Muscle of leg (tissue), 16 donors: ENCODE measurements at places on chromosomes 7 and 10. TPM values are rescaled to one million over a fixed set of nuclear protein-coding genes. Genes with fewer than 3 reads are reported as not detected.

DNA sequence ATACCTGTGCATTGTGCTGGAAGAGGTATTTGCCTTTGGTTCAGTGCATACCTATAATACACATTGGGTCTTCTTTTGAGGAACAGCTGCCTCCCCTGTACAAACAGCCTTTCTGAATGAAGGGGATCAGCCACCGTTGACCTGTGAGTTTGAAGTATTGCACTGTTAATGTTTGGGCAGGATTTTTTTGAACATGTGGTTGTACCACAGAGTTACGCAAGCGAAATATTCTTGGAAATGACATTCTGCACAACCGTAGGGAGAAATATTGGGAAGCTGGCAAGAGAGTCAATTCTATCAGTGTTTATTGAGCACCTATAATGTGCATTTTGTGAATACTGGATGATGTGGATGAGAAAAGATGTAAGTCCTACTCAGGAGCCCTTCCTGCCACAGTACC, 270.6 kb downstream of the AUTS2 start:
- no peak for DNase-seq
- no peaks in the 10 kb centered on the region for H3K27me3 ChIP-seq
- H3K27ac ChIP-seq, result no peak overlapping the region
- no peaks in the 10 kb centered on the region for H3K36me3 ChIP-seq

- no peak overlapping the region for H3K4me3 ChIP-seq
- DNase-seq, result peak; percentile 67
- H3K4me1 ChIP-seq, result no peaks in the 10 kb centered on the region
Observed at GRCh38 chr10:62961951-62962523, 145.9 kb upstream of the EGR2 start.

The SYT15B gene
- 0.27 TPM for total RNA-seq

DNA sequence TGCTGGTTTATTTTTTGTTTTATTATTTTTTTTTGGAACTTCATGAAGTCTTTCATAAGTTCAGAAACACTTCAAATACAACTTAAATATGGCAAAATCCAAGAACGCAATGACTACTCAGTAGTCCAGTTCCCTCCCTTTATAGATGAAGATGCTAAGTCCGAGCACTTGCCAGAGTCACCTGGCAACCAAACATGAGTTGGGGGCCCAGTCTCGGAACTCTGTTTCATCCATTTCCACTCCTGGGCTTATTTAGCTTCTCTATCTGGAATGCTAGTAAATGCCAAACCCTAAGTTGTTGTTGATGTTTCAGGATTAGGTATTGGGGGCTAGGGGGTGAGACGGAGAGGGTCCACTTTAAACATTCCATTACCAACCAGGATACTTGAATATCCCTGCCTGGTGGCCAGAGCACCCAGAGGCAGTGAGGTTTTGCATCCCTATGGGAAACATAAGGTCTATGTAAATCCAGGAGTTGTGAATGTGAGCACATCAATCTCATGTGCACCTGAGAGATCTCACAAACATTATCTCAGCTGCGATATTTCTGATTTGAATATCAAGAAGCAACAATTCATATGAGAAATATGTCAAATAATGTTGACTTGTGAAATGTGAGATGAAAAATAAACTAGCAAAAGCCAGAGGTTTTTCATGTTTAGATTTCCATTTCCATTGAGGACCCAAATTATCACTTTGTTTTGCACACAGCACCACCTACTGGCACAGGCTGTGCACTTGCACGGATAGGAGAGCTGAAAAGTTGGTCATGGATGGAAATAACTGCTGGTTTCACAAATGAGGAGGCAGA, 129.3 kb downstream of the PKD1L1 start:
- no peaks in the 10 kb centered on the region for H3K27me3 ChIP-seq
- H3K36me3 ChIP-seq, result no peaks in the 10 kb centered on the region
- H3K4me1 ChIP-seq, result peaks cover 4% of the 10 kb centered on the region
- DNase-seq, result peak; percentile 90
- H3K27ac ChIP-seq, result peak overlapping the region; percentile 29

- H3K27me3 ChIP-seq, result no peaks in the 10 kb centered on the region
- peaks cover 3% of the 10 kb centered on the region for H3K4me1 ChIP-seq
- H3K36me3 ChIP-seq, result no peaks in the 10 kb centered on the region
- peak; percentile 3 for DNase-seq
- no peak overlapping the region for H3K4me3 ChIP-seq
- H3K27ac ChIP-seq, result no peak overlapping the region
Observed at GRCh38 chr7:7911369-7912123, 57.0 kb upstream of the GLCCI1 start.

DNA sequence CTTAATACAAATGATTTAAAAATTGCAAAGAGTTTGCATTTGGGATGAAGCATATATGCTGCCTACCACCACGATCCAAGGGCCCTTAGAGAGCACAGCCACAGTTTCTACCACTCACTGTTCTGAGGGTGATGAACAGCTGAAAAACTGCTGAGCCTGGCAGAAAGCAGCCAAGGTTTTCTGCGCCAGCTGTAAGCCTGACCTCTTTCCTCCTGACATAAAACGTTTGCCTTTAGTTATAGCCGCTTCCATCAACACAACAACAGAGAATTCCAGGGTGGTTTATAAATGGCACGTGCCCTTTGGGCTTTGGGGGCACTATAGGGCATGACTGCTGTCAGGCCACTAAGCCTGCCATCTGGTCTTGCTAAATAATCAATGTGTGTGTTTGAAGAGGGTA, 222.8 kb downstream of the RELN start:
- no peaks in the 10 kb centered on the region for H3K4me1 ChIP-seq
- H3K27me3 ChIP-seq, result no peaks in the 10 kb centered on the region
- no peaks in the 10 kb centered on the region for H3K36me3 ChIP-seq
- no peak overlapping the region for H3K4me3 ChIP-seq
- DNase-seq, result no peak

The FAM13C gene
- 22.8 TPM for total RNA-seq

- H3K36me3 ChIP-seq, result no peaks in the 10 kb centered on the region
- H3K4me3 ChIP-seq, result no peak overlapping the region
- H3K27ac ChIP-seq, result no peak overlapping the region
- no peak for DNase-seq
Observed at GRCh38 chr10:6405713-6406112, 174.4 kb downstream of the PRKCQ start.

GRCh38 chr7:107836237-107837144, 33.5 kb upstream of the SLC26A3 start:
- H3K27ac ChIP-seq, result no peak overlapping the region
- no peak overlapping the region for H3K4me3 ChIP-seq
- no peaks in the 10 kb centered on the region for H3K27me3 ChIP-seq
- H3K36me3 ChIP-seq, result no peaks in the 10 kb centered on the region
- no peak for DNase-seq

- no peak overlapping the region for H3K4me3 ChIP-seq
- no peaks in the 10 kb centered on the region for H3K36me3 ChIP-seq
- no peaks in the 10 kb centered on the region for H3K27me3 ChIP-seq
- no peak overlapping the region for H3K27ac ChIP-seq
Observed at GRCh38 chr10:51950996-51951555, 251.7 kb upstream of the CSTF2T start.

- no peak overlapping the region for H3K4me3 ChIP-seq
- no peak for DNase-seq
- H3K4me1 ChIP-seq, result no peaks in the 10 kb centered on the region
- no peaks in the 10 kb centered on the region for H3K27me3 ChIP-seq
- H3K36me3 ChIP-seq, result no peaks in the 10 kb centered on the region
Observed at GRCh38 chr7:81285142-81285871, 366.5 kb upstream of the SEMA3C start.

- peaks cover 8% of the 10 kb centered on the region for H3K36me3 ChIP-seq
- no peak overlapping the region for H3K4me3 ChIP-seq
- H3K4me1 ChIP-seq, result no peaks in the 10 kb centered on the region
- no peak for DNase-seq
Observed at GRCh38 chr10:132645630-132646442, 108.2 kb downstream of the INPP5A start.

DNA sequence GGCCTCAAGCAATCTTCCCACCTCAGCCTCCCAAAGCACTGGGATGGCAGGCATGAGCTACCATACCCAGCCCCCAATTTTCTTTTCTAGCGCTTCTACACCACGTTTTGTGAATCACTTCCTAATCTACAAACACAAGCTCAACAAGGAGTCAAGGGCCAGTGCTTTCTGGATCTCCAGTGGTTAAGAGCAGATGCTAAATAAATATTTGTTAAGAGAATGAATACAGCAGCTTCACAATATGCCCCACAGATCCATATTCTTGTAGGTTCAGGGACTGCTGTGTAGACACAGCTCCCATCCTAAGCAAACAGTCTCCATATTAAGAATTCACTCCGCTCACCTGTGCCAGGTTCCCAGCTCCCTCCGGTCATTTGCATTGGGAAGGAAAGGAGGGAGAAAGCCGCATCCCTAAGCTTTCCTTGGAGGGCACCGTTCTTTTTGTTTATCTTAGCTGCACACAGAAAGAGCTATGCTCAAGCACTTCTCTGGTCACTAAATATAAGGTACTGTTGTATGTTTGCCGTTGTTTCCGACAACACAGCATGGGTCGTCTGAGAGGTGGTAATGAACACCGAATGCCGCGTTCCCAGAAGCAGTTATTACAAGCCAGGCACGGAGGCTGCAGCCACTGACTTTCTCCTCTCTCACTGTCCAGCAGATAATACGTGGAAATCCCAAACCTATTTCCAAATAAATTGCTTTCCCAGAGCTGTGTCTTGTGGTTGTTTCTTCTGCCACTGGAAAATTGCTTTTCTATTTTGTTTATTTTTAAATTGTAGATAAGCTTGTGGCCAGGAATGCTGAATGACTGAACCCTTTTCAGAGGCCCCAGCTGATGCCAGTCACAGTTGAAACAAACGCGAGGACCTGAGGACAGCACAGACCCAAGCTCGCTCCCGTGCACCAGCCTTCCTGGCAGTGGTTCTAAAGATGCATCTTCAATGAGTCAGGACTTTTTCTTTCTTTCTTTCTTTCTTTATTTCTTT, 217.1 kb downstream of the PRPF18 start:
- H3K4me3 ChIP-seq, result no peak overlapping the region
- no peaks in the 10 kb centered on the region for H3K27me3 ChIP-seq
- peaks cover 6% of the 10 kb centered on the region for H3K36me3 ChIP-seq
- peaks cover 5% of the 10 kb centered on the region for H3K4me1 ChIP-seq
- no peak for DNase-seq

DNA sequence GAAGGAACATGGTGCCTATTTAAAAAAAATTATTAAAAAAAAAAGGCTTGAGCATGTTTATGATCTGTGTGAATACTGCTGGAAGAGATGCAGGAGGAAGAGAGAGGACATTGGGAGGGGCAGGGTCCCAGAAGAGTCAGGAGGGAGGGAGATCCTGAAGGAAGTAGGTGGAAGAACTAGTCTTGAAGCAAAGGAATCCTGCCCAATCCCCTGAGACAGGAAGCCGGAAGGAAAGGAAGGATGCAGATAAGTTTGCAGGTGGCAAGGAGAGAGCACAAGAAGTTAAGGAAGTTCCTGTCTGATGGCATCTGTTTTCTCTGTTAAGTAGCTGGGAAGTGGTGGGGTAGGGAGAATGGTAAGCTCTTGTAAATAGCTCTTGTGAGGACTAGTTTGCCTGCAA, 318.5 kb downstream of the DOCK4 start:
- no peaks in the 10 kb centered on the region for H3K36me3 ChIP-seq
- H3K27ac ChIP-seq, result no peak overlapping the region
- H3K4me1 ChIP-seq, result no peaks in the 10 kb centered on the region

- no peak overlapping the region for H3K4me3 ChIP-seq
- H3K27ac ChIP-seq, result no peak overlapping the region
- DNase-seq, result no peak
- no peaks in the 10 kb centered on the region for H3K27me3 ChIP-seq
- peaks cover 6% of the 10 kb centered on the region for H3K4me1 ChIP-seq
- H3K36me3 ChIP-seq, result no peaks in the 10 kb centered on the region
Observed at GRCh38 chr10:34430685-34431084, 384.4 kb downstream of the PARD3 start.

GRCh38 chr10:120415709-120416330, 41.2 kb upstream of the PLPP4 start:
- H3K27ac ChIP-seq, result no peak overlapping the region
- H3K4me3 ChIP-seq, result no peak overlapping the region
- no peak for DNase-seq
- no peaks in the 10 kb centered on the region for H3K4me1 ChIP-seq
- H3K36me3 ChIP-seq, result no peaks in the 10 kb centered on the region

GRCh38 chr7:44240983-44241510, 40.3 kb downstream of the YKT6 start:
- DNase-seq, result peak; percentile 81
- peaks cover 11% of the 10 kb centered on the region for H3K4me1 ChIP-seq
- no peaks in the 10 kb centered on the region for H3K27me3 ChIP-seq
- H3K27ac ChIP-seq, result no peak overlapping the region

GRCh38 chr10:92493362-92493761, 80.5 kb downstream of the IDE start:
- no peaks in the 10 kb centered on the region for H3K4me1 ChIP-seq
- no peak for DNase-seq
- no peak overlapping the region for H3K27ac ChIP-seq

The STEAP1 gene
- total RNA-seq, result 5.5 TPM

DNA sequence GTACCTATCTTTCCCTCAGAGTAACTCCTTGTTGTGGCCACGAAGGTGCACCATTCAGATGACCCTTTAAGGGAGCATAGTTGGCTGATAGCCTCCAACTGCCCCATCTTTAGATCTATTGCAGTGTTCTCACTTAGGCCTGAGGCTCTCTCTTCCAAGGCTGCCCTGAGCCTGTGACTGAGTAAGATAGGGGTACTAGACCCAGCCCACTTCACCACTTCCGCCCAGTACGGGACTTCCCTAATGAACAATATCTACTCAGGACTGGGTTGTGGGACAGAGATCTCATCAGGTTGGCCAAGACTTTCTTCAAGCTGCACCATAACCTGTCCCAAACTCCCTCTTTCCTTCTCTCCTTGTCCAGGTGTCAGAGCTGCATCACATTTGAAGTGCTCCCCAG, 5.7 kb upstream of the GNAI1 start:
- H3K36me3 ChIP-seq, result no peaks in the 10 kb centered on the region

DNA sequence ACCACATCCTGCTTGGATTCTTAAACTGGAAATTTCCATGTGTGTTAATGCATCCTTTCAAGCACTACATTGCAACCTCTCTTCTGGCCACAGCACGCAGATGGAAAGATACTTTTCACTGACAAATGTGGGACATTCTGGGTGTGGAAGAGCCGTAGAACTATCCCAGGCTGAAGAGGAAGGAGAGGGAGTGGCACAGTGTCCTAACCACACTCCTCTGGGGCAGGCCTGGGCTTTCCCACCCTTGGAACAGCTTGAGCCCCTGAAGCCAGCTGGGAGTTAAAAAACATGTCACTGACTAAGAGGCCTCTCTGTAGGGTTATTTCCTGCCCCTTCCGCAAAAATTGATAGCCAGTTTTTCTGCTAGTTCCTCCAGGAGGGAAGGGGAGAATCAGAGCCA, 34.0 kb upstream of the DNMBP start:
- no peaks in the 10 kb centered on the region for H3K36me3 ChIP-seq
- H3K27ac ChIP-seq, result peak overlapping the region; percentile 69
- peaks cover 10% of the 10 kb centered on the region for H3K4me1 ChIP-seq
- peak; percentile 54 for DNase-seq
- no peaks in the 10 kb centered on the region for H3K27me3 ChIP-seq
- H3K4me3 ChIP-seq, result no peak overlapping the region

GRCh38 chr7:11742496-11742895, 89.5 kb downstream of the THSD7A start:
- H3K27me3 ChIP-seq, result no peaks in the 10 kb centered on the region
- peak; percentile 5 for DNase-seq
- H3K4me1 ChIP-seq, result no peaks in the 10 kb centered on the region
- H3K36me3 ChIP-seq, result no peaks in the 10 kb centered on the region
- no peak overlapping the region for H3K4me3 ChIP-seq

The MMP21 gene
- 0.18 TPM for total RNA-seq
